ENCODE measurements at places on chromosomes 16 and 17. TPM values are rescaled to one million over a fixed set of nuclear protein-coding genes. Genes with fewer than 3 reads are reported as not detected.

GRCh38 chr17:82840431-82840831 is 609 bp upstream of the ZNF750 start:
- no peak overlapping the region for H3K27ac ChIP-seq
- H3K4me3 ChIP-seq = no peak overlapping the region
- DNase-seq = no peak
- H3K27me3 ChIP-seq = no peaks in the 10 kb centered on the region
- peaks cover 5% of the 10 kb centered on the region for H3K36me3 ChIP-seq
- 0 out of 2 replicates have a peak, but pooled peaks cover 1% of the 10 kb centered on the region for H3K4me1 ChIP-seq

DNA sequence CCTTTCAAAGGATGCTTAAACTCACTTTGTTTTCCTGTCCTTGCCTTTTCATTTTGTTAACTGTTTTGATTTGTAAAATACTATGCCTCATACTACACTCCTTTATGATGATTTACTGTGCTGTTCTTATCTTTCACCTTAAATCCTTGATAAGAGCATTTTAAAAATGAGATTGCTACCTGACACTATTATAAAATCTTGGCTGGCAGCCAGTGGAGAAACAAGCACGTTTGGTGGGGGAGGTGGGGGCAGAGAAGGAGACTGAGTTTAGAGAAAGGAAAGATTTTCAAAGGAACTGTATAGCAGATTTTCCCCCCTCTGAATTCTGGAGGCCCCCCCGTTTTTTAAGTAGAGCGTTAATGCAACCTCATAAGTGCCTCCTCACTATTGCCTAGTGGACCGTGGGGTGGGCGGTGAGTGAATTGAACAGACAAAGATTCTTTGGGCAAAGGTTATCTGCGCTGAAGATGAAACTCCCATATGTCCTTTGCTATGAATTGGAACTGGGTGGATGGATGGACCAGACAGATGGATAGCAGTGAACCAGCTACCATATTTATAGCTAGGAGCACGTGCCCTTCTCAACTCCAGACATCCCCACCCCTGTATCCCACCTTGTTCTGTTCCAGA is 200.2 kb downstream of the CCDC182 start:
- H3K27me3 ChIP-seq = no peaks in the 10 kb centered on the region
- H3K4me3 ChIP-seq = no peak overlapping the region
- H3K36me3 ChIP-seq = no peaks in the 10 kb centered on the region
- H3K4me1 ChIP-seq = peaks cover 9% of the 10 kb centered on the region
- DNase-seq = no peak

- no peak overlapping the region for H3K4me3 ChIP-seq
- H3K4me1 ChIP-seq = no peaks in the 10 kb centered on the region
- H3K36me3 ChIP-seq = no peaks in the 10 kb centered on the region
- DNase-seq = no peak
Observed at GRCh38 chr16:81276323-81276722, 37.8 kb downstream of the BCO1 start.

DNA sequence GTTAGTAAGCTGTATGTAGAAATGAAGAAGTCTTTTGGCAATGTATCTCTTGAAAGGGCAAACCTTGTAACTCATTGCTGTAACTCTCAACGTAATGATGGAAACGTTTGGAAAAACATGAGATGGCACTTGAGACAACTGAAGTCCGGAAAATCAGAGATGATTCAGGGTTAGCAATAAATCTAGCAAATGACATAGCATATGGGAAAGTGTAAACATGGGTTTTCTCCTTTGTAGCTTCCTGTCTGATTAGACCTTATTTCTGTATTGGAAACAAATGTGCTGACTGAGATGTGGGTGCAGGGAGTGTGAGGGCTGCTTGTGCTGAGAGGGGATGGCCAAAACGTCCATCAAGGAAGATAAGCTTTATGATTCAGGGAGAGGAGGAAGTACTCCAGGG is 110.7 kb upstream of the FAM20A start:
- no peaks in the 10 kb centered on the region for H3K27me3 ChIP-seq
- H3K27ac ChIP-seq = no peak overlapping the region
- DNase-seq = no peak
- no peak overlapping the region for H3K4me3 ChIP-seq
- no peaks in the 10 kb centered on the region for H3K4me1 ChIP-seq

The SMTNL2 gene
- 1.6 TPM for total RNA-seq

The TBC1D3C gene
- not detected for total RNA-seq

The CSHL1 gene
- not detected for total RNA-seq

Data from H9 (cell line).